Inflammatory macrophage treated with lipopolysaccharide for 1 hour (primary cell): ENCODE measurements at places on chromosomes 12 and 14.

DNA sequence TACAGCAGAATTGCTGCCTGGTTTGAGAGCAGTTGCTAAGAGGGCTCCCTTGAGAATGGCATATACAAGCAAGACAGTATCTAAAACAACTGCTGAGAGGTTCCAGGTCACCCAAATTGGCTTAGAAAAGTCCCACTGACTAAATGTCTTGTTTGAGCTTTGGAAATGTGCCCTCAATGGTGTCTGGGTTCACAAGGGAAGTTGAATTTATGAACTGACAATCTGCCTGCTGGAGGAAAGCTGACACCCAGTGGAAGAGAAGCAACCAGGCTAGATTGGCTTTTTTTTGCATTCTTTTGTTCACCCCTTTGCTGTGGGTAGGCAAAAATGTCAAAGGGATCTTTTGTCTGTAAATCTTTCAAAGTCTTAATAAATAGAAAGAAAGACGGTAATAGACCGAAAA lies 44.6 kb upstream of the NPFF start:
- no peak for DNase-seq

DNA sequence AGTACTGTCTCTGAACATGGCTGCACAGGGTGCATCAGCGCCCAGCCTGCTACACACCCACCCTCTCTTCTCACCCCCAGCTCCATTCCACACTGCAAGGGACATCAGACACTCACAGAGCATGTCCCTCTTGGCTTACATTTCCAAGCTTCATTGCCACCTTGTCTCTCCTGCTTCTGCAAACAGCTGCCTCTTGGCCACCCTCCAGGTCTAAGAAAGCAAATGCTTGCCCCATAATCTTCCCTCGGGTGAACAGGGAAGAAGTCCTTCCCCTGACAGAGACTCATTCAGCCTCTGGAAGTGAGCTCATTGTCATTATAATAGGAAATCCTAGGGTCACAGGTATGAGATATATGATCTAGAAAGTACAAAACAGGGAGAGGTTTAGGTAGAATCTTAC lies 505.2 kb downstream of the RMST start:
- DNase-seq = no peak

DNA sequence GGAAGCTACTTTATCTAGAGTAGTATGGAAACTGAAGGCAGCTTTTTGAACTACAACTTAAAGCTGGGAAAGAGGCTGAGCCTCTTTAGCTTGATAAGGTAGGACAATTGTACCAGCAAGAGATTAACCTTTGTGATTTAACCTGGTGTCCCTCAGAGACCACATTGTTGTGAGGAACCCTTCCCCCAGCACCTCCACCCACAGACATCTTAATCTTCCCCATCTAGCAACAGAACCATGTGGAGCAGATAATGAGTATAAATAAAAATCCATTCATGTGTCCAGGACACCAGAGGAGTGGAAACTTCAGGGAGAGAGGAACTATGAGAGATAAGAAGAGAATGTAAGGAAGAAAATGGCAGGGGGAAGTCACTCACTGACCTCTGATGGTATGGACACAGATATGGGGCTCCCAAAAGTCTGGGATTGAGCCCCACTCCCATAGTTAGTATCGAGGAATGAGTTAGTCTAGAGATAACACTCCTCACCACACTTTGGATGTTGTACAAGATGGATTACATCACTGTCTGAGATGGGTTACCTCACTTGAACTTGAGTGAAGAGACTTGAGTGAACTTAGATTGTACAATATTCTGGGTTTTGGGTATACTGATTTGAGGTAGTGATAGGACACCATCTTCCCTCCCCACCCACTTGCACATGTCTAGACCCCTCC lies 33.9 kb upstream of the SLC38A2 start:
- no peak for DNase-seq

DNA sequence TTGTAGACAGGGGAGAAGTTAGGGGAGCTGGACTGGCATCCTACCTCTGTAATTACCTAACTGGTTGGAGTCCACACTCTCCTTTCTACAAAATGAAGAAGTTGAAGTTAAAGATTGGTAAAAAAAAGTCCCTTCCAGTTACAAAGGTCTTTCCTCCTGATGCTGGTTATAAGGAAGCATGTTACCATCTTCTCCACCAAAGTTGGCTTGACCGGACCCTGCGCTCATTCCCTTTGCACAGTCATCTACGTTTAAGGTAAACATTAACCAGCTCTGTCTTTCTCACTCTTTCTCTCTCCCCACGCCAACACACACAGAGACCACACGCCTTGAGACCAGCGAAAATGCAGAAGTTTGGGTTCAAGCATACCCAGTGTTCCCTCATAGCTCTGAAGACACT lies 11.9 kb downstream of the FBLN5 start:
- no peak for DNase-seq

DNA sequence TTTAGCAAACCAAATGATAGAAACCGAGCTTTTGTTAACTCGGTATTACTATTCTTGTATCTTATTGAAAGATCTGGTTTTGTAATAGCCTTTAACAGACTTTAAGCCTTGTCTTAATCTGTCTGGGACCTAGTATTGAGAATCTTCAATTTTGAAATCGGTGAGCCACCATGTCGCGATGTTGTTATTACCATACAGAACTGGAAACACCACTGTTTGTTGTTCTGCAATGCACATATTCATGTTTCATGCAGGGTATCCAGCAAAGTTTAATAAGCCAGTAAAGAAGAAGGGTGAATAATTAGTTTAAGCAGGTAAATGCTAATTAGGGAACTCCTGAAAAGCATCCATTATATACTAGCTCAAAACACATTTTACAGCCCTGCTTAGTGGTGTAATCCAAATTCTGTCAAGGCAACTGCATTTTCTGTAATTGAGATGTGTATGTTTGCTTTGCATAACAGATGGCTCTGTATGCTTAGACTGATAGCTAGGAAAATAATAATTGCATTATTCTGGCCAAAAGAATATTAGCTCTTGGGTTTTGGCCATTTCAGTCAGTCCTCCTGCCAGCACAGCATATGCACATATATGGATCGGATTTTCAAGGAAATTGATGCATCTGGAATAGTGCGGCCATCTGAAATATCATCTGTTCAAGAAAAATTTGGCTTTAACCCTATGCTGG lies 389.2 kb downstream of the EGLN3 start:
- no peak for DNase-seq

DNA sequence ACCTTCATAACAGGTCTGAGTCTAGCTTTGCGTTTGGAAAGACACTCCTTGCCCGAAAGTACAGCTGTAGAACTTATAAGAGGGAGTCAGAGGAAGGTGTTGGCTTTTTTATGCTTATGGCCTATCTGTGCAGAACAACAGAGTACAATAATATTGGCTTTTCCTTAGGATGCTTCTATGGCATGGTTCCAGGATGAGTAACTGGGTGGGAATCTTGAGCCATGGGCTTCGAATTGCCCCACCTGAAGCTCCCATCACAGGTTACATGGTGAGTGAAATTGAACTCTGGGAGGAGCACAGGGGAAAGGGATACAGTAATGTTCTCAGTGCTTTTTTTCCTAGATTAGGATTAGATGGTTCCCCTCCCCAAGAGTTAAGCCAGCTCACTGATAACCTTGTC lies 13.0 kb downstream of the PARP2 start:
- DNase-seq = no peak

GRCh38 chr12:3010214-3010930 lies 51.2 kb downstream of the TEAD4 start:
- DNase-seq = no peak

DNA sequence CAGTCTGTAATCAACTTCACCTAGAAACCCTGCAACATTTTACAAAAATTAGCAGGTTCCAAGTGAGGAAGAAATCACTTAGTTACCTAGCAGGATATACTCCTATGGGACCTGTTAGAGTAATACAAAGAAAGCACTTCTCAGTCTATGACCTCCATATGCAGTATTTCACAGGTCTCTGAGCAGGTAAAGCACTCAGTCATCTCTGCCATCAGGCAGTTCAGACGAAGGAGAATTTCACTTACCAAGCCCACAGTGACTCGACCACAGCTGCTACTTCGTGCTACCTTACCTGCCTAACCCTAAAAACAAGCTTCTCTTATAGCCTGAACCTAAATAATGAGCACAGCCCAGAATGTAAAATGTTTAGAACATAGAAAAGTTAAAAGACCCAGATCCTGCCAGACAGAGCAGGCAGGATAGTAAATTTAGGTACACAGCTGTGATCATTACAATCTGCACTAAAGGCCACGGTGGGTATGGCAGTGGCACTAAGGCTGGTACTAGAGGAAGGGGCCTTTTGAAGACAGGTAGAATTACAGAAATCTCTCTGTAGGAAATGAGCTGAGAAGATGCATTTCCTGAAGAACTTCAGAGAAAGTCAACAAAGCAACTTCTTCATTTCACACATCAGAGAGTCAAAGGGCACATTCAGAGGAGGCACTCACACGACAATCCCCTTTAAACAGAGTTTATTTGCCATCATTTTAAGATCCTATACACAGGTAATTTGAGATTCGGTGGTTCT lies 35.7 kb downstream of the DCAF5 start:
- DNase-seq = no peak

DNA sequence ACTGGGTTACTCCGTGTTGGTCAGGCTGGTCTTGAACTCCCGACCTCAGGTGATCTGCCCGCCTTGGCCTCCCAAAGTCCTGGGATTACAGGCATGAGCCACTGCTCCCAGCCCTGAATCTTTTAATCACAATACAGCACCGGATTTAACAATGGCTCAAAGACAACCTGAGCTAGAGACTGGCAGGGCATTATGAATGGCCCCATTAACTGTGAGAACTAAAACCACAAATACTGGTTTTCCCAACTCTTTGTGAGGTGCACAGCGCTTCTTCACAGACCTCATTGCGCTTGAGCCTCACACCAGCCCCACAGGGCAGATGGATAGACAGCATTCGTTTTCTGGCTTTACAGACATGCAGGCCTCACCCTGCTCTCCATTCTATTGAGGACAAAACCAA lies 107.0 kb upstream of the FKBP4 start:
- no peak for DNase-seq

GRCh38 chr12:130583317-130583716 lies 132.8 kb downstream of the RIMBP2 start:
- no peak for DNase-seq

DNA sequence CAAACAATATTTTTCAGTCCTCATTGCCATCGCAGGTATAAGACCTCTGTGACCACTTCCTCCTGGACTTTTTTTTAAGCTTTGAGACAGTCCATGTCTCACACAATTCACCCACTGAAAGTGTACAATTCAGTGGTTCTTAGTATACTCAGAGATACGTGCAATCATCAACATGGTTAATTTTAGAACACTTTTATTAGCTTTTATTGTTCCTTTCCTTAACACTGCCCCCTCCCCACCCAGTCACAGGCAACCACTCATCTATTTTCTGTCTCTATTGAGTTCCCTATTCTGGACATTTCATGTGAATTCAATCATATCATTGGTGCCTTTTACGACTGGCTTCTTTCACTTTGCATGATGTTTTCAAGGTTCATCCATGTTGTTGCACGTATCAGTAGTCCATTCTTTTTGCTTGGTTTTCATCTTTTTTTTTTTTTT lies 16.2 kb downstream of the NCKAP5L start:
- DNase-seq = no peak

- no peak for DNase-seq
Observed at GRCh38 chr14:81571437-81571836, 37.8 kb upstream of the SEL1L start.

DNA sequence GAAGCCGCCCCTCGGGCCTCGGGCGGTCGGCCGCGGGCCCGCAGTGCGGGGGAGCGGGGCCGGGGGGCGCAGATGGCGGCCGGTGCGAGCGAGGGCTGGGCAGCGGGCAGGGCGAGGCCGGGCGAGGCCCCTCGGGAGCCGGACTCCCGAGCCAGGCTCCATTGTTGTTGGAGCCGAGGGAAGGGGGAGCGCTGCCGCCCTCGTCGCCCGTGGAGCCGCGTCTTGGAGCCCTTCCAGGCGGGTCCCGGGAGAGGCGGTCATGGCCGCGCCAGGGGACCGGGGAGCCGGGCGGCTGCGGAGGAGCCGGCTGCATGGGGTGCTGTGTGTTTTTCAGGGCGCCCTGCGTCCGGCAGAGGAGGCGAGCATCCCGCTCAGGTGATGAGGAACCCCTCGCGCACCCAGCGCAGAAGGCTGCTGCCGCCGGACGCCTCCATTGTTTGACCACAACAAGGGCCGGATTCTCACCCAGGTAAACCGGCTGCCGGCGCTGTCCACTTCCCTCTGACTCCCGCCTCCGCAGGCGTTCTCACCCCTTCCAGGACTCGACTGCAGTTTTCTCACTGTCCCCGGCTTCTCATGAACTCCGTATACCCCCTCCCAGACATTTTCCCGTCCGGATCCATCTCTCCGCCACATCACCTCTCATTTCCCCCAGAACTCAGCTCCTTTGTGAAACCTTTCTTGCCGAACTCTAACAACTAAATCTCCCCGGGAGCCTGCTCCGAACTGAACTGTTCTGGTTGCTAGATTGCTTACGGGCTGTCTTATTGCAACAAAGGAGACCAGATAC lies 732 bp downstream of the ZNF664 start:
- DNase-seq = no peak

GRCh38 chr12:116207274-116207673 lies 70.2 kb downstream of the MED13L start:
- no peak for DNase-seq

DNA sequence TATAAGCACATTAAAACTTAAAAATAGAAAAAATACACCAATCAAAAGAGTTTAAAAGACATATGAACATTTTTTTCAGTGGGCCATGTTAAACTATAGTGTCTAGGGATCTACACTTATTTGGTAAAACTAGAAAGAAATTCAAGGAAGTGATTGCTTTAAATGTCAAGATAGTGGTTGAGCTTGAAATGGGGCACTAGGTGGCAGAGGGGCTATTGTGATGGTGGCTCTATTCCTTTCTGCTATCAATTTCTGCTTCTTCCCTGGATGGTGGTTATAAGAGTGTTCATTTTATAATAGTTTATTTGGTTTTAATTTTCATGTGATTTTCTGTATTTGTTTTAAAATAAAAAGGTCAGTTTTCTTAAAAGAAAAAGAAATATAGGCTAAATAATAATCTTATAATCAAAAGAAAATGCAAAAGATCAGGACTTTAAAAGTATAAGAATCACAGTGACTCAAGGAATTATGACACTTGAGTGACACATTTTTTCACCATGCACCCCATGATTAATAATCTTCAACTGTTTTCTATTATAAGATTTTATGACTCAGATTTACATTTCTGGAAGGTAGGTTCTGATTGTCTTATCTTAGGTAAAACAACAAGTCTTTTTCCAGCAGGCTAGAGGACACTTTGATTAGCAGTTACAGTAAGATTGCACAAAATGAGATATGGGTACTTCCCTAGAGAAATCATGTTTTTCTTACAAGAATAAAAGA lies 137.5 kb downstream of the FSCB start:
- no peak for DNase-seq
